ENCODE measurements at places on chromosomes 6 and 20.

GRCh38 chr6:25387911-25388310, 108.7 kb downstream of the CARMIL1 start:
- H3K4me1 ChIP-seq = peaks cover 2% of the 10 kb centered on the region
- no peaks in the 10 kb centered on the region for H3K36me3 ChIP-seq
- no peak for DNase-seq
- H3K27ac ChIP-seq = no peak overlapping the region
- H3K4me3 ChIP-seq = no peak overlapping the region

GRCh38 chr6:147504848-147505247, 3.6 kb upstream of the SAMD5 start:
- H3K27ac ChIP-seq = no peak overlapping the region
- H3K36me3 ChIP-seq = no peaks in the 10 kb centered on the region
- H3K27me3 ChIP-seq = peaks cover 43% of the 10 kb centered on the region
- no peak for DNase-seq
- peaks cover 9% of the 10 kb centered on the region for H3K4me1 ChIP-seq

DNA sequence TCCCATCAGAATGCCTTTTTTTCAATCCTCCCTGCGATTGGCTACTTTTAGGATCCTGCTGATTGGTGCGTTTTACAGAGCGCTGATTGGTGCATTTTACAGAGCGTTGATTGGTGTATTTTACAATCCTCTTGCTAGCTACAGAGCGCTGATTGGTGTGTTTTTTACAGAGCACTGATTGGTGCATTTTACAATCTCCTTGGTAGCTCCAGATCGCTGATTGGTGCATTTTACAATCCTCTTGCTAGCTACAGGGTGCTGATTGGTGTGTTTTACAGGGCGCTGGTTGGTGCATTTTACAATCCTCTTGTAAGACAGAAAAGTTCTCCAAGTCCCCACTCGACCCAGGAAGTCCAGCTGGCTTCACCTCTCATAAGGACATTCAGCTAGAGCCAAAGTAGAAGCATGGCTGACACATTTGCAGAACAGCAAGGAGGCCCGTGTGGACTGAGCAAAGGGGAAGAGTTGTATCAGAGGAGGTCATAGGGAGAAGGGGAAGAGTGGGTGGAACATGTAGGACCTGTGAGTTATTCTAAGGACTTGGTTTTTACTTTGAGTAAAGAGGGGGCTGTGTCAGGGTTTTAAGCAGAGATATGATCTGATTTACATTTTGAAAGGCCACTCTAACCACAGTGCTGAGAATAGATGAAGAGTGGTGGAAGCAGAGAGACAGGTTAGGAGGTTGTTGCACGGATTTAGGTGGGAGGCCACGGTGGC, 2.6 kb downstream of the ALDH5A1 start:
- H3K27ac ChIP-seq = no peak overlapping the region
- H3K4me1 ChIP-seq = peaks cover 15% of the 10 kb centered on the region

- no peak overlapping the region for H3K4me3 ChIP-seq
- H3K27ac ChIP-seq = no peak overlapping the region
- H3K36me3 ChIP-seq = no peaks in the 10 kb centered on the region
- no peaks in the 10 kb centered on the region for H3K27me3 ChIP-seq
- no peak for DNase-seq
Observed at GRCh38 chr20:6395695-6396094, 272.9 kb upstream of the FERMT1 start.

Measured in T-helper 2 cell treated with Interferon-gamma antibody and Interleukin-4, amounts not matched to agents 5 μg/mL and 100 μg/mL, for 36 hours (primary cell).